ENCODE measurements at places on chromosomes 4 and X.

DNA sequence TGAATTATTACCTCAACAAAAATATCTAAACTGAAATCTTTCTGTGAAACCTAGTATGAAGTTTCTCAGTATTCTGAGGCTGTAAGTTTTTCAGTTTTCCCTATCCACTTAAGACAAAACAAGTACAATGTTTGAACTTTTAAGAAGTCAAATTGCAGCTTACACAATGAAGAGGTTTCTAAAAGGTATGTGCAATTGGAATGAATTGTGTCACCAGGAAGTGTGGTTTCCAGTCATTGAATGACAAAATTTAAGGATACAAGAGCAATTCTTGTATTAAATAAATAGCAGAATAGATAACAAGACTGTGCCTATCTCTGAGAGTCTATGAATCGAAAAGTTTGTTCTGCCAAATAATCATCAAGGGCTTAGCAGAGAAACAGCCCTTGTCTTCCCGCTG lies 207.3 kb downstream of the ANKRD50 start:
- DNase-seq: no peak

GRCh38 chr4:88008122-88008742 lies 797 bp downstream of the PKD2 start:
- DNase-seq: no peak

DNA sequence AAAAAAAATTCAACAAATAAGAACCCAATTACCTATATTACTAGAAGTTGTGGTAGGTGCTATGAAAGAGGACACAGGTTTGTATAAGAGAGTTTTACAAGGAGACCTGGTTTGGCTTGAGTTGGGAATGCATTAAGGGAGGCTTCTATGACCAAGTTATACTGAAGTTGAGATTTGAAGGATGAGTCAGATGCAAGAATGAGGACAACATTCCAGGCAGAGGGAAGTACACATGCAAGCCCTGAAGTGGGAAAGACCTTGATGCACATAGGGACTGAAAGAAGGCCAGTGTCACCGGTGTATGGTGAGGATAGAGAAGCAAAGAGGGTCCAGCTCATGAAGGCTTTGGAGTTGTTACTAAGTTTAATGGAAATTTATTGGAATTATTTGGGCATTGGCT lies 52.2 kb downstream of the ANK2 start:
- DNase-seq: no peak

DNA sequence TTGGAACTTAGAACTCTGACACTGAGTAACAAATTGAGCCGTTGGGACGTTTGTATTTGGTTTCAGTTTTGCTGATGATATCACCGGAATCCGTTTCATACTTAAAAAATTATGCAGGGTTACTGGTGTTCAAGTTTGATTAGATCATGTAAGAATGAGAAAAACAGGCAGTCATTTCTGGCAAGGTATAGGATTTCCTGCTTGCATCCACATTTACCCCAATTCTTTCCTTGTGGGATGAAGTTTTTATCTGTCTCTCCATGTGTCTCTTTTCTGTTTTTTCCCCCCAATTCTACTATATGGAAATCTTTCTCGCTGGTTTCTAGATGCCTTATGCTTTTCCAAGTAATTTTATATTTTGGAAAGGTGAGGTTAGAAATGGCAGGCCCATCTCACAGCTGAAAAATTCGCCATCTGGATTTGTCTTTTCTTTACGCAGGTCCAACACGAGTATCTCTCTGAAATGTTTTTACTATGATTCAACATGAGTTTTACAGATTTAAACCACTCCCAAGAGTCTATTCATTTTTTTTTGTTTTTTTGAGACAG lies 197.9 kb downstream of the SHOX start:
- no peak for DNase-seq

DNA sequence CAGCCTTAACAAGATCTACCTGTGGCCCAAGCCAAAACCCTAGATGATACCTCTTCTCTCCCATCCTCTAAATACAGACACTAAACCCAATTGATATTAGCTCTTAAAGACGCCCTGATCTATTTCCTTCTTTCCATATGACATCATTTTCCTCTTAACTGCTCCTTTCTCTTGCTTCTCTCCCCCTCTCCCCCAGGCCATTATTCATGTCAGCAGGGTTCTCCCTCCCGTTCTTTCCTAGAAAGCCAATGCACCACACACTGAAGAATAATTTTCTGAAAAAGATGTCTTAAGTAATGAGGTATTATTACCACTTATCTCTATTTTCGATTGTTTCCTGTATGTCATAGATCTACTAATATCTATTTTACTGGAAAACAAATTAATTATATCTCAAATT lies 9.7 kb upstream of the ING2 start:
- DNase-seq: no peak

DNA sequence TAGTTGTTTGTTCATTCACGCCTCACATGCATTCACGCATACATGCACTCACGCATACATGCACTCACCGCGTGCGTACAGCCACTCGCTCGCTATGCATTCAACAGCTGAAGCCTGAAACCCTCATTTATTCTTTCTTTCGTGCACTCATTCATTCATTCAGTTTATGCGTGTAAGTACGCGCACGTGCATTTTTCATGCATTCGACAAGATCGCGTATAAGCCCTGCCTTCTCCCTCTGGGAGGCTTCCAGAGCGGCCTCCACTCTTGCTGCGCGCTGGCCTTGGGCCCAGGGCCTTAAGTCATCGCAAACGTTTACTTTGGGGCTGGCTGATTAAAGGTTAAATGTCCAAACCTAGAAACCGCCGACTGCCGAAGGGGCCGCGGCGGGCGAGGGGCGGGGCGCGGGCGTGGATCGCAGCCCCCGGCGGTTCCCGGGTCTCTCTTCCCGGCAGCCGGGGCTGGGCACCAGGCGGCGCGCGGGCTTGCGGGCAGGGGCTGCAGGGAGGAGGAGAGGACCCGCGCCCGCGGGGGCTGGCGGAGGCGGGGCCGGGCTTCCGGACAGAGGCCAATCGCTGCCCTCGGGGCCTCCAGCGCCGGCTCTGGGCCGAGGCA lies at the start of gene GYG2:
Gene GYG2, plus strand, starts transcription at position 587 of the 615 bp plus-strand sequence. CDS start 1,259 bp downstream, outside the sequence.
- DNase-seq: no peak

DNA sequence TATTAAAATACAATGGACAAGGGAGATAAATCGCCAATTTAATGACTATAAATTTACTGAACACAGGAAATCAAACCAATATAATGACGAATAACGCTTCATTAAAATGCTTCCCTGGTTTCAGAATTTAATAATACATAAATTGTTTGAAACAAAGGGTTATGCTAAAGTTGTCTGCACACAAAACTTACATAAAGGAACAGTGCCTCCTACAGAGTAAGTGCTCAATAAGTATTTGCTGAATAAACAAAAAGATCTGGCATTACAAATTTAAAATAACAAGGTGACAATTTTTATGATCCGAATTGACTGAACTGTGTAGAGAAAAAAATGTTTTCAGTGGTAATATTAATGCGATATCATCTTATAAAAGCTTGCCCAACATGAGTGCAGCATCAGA lies 69.6 kb downstream of the NOCT start:
- DNase-seq: peak; percentile 22

DNA sequence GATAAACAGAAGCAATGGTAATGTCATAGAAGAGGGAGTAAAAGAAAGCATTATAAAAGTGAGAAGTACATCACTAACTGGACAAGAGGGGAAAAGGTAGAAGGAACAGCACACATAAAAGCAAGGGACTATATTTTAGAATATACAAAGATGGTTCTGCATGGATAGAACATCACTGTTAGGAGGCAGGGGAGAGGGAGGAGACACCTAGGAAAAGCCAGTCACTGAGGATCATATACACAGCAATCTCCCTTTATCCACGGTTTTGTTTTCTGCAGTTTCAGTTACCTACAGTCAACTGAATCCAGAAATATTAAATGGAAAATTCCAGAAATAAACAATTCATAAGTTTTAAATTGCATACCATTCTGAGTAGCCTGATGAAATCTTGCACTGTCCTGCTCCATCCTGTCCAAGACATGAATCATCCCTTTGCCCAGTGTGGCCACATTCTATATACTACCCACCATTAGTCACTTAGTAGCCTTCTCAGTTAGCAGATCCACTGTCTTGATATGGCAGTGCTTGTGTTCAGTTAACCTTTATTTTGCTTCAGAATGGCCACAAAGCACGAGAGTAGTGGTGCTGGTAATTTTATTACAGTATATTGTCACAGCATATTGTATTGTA lies 74.2 kb downstream of the PPA2 start:
- DNase-seq: peak; percentile 84
